ENCODE measurements at places on chromosomes 13 and 19.

DNA sequence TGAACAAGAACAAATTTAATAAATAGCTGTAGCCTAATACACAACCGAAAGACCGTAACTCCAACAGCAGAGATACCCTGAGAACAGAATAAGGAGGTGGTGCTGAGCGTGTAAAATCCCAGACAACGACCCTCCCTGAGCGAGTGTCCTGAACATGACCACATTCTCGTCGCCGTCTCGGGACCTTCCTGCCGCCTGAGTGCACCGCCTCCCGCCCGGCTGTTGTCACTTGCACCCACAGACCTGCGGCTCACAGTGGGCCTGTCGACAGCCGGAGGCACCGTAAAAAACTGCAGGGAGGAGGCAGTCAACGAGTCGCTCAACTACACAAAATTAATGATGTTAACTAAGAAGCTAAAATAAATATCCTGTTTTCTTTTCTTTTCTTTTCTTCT is 35.8 kb upstream of the GRTP1 start:
- DNase-seq, result peak; percentile 25

- DNase-seq, result no peak
Observed at GRCh38 chr13:24348797-24349515, 39.6 kb downstream of the C1QTNF9 start.

DNA sequence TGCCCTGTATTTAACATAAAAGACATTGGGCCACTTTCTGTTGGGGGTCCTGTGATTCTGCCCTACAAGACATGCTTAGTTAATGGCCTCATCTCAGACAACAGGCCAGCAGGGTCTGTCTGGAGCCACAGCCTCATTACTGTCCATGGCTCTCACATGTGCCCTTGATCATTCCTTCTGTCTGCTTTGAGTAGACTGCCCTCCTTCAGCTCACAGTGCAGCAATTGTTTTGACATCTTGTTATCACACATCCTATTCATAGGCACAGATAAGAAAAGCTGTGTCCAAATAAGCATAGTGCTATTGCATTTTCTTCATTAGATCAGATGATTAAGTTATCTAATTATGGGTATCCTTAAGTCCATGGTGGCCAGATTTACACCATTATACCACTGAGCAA is 127.9 kb downstream of the KCTD12 start:
- no peak for DNase-seq

GRCh38 chr19:2242092-2242537 is 5.5 kb downstream of the SF3A2 start:
- no peak for DNase-seq

DNA sequence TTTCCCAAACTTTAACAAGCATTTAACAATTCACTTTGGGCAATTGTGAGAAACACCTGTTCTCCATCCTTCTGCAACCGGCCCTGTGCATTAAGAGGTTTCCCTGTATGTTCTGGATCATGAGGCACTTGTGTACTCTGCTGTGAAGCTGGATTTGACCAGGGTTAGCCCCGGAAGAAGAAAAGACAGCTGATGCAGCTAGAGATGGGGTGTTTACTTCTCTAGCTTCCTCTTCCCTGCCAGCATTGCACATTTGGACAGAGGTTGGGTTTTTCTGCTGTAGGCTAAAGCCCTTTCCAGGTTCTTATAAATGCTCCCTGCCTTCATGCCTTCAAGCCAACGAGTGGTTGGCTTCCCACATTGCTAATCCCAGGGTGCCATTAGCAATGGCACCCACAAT is 20.9 kb downstream of the MBD3L2B start:
- no peak for DNase-seq
